ENCODE measurements at places on chromosomes 5 and 9. TPM values are rescaled to one million over a fixed set of nuclear protein-coding genes. Genes with fewer than 3 reads are reported as not detected.

- no peak for DNase-seq
Measured at GRCh38 chr5:172448999-172449398, 5.3 kb downstream of the SH3PXD2B start.

- no peak for DNase-seq
Measured at GRCh38 chr5:145941448-145942130, 5.2 kb downstream of the SH3RF2 start.

DNA sequence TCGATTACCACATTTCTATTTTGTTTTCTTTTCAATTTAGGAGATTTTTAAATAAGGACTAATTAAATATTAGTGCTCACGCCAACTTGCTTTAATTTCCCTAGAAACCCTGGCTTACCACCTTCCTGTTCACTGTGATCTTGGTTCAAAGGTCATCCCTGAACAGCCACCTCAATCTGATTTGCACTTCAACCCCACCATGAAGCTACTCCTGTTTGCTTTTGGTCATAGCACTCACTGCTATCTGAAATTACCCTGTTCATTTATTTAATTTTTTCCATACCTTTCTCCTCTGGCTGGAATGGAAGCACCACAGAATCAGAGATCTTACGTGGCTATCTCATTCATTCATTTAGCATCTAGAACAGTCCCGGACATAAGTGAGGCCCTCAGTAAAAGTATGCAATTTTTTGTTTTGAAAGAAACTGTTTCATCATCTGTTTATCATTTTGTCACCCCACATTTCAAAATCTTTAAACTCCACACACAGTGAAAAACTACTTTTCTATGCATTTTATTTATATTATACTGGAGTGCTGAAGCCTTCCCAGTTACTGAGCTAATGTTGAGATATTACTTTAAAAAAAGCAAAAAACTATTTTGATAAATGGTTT lies 17.2 kb upstream of the ADAMTSL1 start:
- DNase-seq = no peak

DNA sequence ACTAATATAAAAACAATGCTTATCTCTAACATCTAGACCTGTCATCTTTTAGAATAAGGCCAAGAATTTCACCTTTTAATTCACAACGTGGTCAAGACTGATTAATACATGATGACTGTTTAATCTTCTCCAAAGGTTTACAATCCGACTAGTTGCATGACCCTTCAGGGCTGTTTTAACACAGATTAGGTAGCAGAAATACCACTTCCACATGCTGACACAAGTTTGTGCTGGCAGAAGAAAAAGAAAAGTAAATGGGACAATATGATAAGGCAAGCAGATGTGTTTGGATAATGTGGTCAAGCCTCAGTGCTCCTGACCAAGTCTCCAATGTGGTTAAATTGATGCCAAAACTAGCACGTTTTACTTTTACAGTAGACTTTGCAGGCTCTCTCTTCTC lies 31.1 kb downstream of the SEMA6A start:
- no peak for DNase-seq

- no peak for DNase-seq
Measured at GRCh38 chr5:96257904-96258303, 175.1 kb downstream of the PCSK1 start.

GRCh38 chr5:166540156-166540555 lies 1751.3 kb upstream of the WWC1 start:
- no peak for DNase-seq

GRCh38 chr9:76720245-76720644 lies 44.0 kb upstream of the PCA3 start:
- DNase-seq = no peak

- no peak for DNase-seq
Measured at GRCh38 chr5:131959906-131960305, 14.4 kb upstream of the MEIKIN start.

GRCh38 chr5:11037080-11037479 lies 276.0 kb upstream of the DAP start:
- DNase-seq = no peak

GRCh38 chr5:76153271-76153670 lies 70.1 kb downstream of the SV2C start:
- no peak for DNase-seq

DNA sequence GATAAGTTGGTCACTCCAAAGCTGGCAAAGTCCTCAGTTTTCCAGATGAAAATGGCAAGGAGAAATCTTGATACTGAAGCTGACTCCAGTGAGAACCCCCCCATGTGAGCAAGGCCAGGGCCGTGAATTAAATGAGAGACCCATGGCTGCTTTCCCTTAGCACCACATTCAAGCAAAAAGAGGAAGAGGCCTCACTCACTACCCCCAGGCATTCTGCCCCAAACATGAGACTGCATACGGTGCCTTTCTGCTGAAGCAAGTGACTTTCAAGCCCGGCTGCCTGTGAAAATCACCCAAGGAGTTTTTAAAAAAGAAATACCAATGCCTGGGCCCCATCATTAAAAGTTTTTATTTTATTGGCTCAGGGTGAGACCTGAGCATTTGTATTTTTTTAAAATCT lies 66.9 kb downstream of the TMEM252 start:
- DNase-seq = no peak

The HACD4 gene
- total RNA-seq = 0.72 TPM

The PCDHB2 gene
- 75.5 TPM for total RNA-seq

Measured in progenitor cell of endocrine pancreas (in vitro differentiated cells).